ENCODE measurements at places on chromosomes 7 and 10.

DNA sequence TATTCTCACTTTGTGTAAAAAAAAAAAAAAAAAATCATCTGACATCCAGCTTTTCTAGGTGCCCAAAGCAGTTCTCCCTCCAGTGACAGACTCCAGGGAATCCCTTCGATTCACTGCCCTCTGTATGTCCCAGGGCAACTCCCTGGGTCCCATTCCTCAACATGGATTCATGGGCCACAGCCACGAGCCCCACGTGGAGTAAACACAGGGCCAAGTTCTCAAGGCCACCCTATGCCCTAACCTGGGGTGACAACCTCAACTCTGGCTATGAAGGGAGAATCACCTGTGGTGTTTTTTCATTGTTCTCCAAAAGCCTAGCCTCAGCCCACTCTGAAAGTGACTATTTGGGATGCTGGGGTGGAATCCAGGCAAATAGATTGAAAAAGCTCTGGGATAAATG is 3.4 kb downstream of the BNIP3 start:
- DNase-seq = no peak

DNA sequence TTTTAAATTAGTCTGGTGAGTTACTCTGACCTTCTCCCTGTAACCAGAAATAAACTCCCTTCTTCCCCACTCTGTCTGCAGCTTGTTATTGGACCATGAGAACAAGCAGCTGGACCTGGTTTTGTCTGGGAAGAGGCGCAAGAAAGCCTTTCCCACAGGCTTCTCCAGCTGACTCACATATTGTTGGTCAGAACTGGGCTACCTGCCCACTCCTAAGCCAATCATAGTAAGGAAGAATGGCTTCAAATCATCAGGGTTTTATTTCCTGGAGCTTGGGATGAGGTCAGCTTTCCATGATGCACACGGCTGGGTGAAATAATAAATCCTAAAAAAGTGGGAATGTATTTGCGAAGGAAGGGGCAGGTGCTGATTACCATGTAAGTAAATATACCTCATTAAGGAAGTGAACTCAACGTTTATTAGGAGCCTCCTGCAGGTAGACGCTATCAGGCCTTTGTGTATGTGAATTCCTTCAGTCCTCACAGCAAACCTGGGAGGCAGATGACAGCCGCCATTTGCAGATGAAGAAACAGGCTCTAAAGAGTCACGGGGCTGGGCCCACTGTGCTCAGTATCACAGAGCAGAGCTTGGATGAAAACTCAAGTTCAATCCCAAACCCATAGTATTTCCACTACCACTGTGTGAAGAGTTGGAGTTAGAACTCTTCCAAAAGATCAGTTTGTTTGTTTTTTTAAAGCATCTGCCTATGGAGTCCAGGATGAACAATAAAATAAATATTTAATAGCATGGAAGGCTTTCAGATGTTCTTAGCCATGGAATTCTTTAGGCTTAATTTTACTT is 32.8 kb downstream of the IL15RA start:
- no peak for DNase-seq

DNA sequence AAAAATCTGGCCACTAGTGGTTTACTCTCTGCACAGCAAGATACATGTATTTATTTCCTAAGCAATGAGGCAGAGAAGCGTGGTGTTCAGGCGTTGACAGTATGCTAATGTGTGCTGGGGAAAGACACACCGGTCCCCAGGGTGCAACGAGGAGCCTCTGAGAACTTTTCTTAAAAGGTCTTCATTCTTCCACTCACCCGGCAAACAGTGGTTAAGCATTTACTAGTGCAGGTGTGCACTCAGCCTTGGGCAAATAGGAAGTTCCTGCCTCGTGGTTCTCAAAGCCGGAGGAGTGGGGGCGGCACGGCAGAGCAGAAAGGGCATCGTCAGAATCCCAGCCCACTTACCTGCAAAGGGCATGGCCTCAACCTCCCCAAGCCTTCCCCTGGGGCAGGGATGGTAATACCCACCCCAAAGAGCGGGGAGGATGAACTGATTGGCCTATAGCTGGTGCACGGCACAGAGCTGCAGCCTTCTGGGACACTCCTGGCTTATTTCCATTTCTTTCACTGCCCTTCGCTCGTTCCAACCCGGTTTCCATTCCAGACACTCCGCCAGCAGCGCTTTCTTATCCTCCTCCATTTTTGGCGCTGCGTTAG is 184.3 kb upstream of the CTBP2 start:
- DNase-seq = no peak

- peak; percentile 27 for DNase-seq
Measured at GRCh38 chr7:128361411-128362379, at the start of gene PRRT4. TSS of gene PRRT4 (minus strand) at chr7:128361690.

DNA sequence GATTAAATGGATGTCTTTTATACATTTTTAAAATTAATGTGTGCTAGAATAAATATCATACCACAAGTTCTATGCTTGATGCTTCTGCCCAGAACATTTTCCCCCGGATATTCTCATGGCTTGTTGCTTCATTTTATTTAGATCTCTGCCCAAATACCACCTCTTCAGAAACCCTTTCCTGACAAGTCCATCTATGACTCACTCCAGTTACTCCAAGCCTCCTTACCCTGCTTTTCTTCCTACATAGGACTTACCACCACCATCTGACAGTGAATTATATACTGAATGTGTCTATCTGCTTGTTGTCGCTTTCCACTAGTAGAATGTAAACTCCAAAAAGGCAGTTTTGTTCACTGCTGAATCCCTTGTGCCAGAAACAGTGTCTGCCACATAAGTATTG is 19.1 kb upstream of the ERVW-1 start:
- DNase-seq = no peak

- DNase-seq = no peak
Measured at GRCh38 chr10:98076086-98076485, 45.7 kb upstream of the CRTAC1 start.

GRCh38 chr7:70699271-70699670 is 432.7 kb upstream of the GALNT17 start:
- no peak for DNase-seq

GRCh38 chr10:34216348-34216945 is 598.6 kb downstream of the PARD3 start:
- DNase-seq = no peak

DNA sequence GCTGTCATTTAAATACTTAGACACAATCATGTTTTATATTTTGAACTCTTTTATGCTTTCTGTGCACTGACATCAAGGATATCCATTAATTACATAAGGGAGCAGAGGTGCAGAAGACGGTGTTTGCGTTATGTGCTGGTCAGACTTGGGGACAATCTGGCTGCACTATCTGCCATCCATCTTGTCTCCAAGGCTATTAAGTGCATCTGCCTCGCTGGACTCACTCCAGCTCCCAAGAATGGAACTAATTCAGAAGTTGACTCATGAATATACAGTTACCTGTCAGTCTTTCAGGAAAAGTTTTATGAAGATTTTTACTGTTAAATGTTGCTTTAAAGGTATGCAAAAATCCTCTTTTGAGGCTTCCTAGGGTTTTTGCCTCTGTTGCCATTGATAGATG is 391.0 kb downstream of the SUGCT start:
- DNase-seq = no peak

- no peak for DNase-seq
Measured at GRCh38 chr7:143846692-143847091, 55.3 kb downstream of the TCAF1 start.

GRCh38 chr7:14973712-14974428 is 71.3 kb upstream of the DGKB start:
- no peak for DNase-seq

GRCh38 chr10:80356563-80356988 is at the start of the genes DYDC1 and DYDC2:
TSS of gene DYDC1 (minus strand) at chr10:80356755. CDS start at chr10:80352601, 4,154 bp downstream.
TSS of gene DYDC2 (plus strand) at chr10:80356781. CDS start at chr10:80362444, 5,663 bp downstream.
- DNase-seq = no peak

DNA sequence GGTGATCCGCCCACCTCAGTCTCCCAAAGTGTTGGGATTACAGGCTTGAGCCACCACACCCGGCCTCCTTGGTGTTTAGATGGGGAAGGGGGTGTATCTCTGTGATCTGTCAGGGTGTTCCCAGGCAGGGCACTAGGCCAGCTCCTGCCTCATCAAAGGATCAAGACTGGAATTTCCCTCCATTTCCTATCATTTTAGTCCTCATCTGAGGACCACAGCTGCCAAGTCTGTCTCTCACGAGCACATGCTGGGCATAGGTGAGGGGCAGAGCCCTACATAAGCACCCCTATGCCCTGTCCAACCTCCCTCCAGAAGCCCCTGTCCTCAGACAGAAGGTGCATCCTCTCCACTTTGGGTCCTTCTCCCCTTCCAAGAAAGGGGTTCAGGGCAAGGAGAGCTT is 19.5 kb downstream of the TRIM56 start:
- no peak for DNase-seq

- DNase-seq = no peak
Measured at GRCh38 chr7:154231732-154232131, 179.5 kb downstream of the DPP6 start.

DNA sequence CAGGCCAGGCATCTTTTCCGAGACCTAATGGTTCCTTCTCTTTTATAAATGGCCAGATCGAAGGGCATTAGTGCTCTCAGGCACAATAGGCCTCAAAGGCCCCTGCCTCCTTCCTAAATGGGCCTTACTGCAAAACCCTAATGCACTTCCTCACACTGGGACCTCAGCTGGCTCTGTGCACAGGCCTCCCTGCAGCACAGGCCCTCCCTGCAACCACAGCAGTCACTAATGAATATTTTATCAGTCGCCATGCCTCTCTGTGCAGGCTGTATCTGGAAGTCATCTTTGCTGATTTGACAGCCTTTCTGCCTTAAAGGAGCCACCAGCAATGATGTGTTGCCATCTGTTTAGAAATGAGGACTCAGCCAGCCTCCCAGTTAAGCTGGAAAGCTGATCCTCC is 54.9 kb upstream of the SDK1 start:
- DNase-seq = no peak

GRCh38 chr10:1308173-1308961 is 252.2 kb downstream of the WDR37 start:
- DNase-seq = no peak

GRCh38 chr10:129703287-129704137 is 236.5 kb downstream of the MGMT start:
- DNase-seq = no peak

- DNase-seq = no peak
Measured at GRCh38 chr7:99551334-99551733, 580 bp downstream of the FAM200A start.

DNA sequence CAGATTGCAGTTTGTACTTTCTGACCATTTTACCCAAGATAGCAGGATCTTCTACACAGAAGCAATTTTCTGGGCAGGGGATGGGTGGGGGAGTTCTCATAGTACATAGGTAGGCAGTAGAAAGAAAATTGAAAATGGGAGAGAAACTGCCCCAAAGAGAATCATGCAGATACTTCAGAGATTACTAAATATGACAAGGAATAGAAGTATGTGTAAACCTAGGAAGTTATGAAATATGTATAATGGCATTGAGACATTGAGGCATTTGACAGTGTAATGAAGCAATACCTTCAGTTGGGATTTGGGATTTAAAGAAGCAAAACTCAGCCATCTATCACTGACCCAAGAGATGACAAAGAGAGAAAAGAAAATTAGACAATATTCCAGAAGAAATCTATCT is 233.0 kb downstream of the PTN start:
- DNase-seq = no peak

DNA sequence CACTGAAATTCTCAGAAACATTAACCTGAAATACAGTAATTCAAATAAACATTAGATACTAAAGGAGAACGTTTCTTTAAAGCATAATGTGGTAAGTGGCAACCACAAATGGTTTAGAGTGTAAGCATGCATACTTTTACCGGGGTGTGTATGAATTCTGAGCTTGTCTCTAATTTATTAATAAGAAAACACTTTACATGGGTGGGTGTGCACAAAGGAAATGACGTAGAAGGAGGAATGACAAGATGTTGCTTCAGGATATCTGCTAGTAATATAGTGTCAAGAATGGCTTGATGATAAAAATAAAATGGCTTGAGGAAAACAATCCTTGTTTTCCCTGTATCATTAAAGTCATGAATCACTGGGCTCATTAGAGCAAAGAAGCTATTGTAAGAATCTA is 92.5 kb downstream of the ARL4A start:
- no peak for DNase-seq

- no peak for DNase-seq
Measured at GRCh38 chr7:36209814-36210183, 56.7 kb downstream of the EEPD1 start.

- DNase-seq = no peak
Measured at GRCh38 chr10:91556691-91557566, 75.9 kb downstream of the PPP1R3C start.

DNA sequence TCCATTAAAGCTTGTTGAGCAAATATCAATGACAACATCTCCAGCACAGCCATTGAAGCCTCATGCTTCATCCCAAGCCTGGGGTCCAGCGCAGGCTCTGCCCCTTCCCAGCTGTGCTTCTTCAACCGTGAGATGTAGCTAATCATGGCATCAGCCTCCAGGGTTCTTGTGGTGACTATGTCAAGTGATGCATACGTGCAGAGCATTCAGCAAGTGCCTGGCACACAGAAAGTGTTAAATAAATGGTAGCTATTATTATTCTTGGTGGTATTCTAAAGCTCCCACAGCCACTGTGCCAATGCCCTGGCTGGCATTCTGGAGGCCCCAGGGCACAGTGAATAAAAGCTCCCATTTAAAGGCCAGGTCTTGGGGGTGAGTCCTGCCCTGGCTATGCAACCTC is 146.6 kb downstream of the WDR11 start:
- no peak for DNase-seq

- DNase-seq = no peak
Measured at GRCh38 chr7:135889823-135890222, 87.3 kb downstream of the MTPN start.

DNA sequence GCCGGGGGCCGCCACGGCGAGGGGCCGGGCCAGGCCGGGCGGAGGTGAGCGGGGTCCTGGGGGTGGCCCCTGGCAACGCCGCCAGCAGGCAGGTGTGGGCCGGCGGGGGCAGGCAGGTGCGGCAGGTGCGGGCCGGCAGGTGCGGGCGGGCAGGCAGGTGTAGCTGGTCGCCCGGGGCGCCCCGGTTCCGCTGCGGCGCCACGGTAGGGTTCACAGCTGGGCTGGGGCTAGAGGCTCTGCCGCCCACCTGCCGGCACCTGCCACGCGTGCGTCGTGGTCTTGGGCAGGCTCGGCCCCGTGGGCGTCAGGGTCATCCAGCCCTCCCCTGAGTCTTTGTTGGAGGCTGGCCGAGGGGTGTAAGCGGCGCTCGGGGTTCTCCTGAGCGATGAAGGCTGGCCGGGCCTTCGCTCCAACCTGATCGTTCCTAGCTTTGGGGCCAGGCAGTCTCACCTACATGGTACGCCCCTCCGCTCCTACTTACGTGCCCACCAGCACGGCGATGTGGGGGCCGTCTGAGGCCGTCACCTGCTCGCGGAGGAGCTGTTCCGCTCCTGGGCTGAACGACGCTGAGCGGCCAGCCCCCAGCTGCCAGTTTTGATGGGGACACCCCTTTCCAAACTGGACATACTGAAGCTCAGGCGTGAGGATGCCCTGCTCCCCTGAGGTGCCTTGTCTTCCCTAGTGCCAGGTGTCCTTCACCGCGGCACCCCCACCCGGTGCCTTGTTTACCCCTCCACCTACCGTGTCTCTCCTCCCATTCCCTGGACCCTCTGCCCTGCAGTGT is 493 bp downstream of the ZMIZ2 start:
- DNase-seq = no peak

DNA sequence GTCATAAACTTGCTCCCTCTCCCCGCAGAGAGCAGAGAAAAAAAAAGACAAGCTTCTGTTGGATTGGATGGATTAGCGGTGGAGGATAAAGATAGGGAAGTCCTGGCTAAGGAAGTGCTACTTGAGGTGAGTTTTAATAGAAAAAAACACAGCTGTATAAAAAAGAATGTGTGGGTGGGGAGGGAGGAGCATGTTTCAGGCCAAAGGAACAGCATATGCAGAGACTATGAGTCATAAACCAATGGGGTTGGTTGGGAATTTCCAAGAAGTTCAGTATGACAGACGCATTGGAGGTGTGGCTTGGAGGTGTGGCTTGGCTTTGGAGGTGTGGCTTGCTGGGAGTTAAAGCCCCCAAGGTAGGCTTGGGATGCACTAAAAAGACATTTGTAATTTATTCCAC is 103.0 kb upstream of the LSM8 start:
- DNase-seq = no peak
